ENCODE measurements at places on chromosomes 6 and 20. TPM values are rescaled to one million over a fixed set of nuclear protein-coding genes. Genes with fewer than 3 reads are reported as not detected.

The OR2J3 gene
- total RNA-seq = not detected

The LTB gene
- not detected for total RNA-seq

The C6orf141 gene
- total RNA-seq = 0.89 TPM

The HLA-DQB1 gene
- 0.23 TPM for total RNA-seq

The EEF1A2 gene
- total RNA-seq = 4.6 TPM

The ZGPAT gene
- 31.3 TPM for total RNA-seq

The WFDC12 gene
- total RNA-seq = not detected

The EPHA7 gene
- 35.8 TPM for total RNA-seq

The TMC2 gene
- not detected for total RNA-seq

The MYO6 gene
- total RNA-seq = 25.7 TPM

The LST1 gene
- total RNA-seq = not detected

The RFX6 gene
- not detected for total RNA-seq

The TRIM10 gene
- total RNA-seq = not detected

The CGAS gene
- total RNA-seq = 0.63 TPM

The BPI gene
- not detected for total RNA-seq

All from neural crest cell (in vitro differentiated cells).